ENCODE measurements at places on chromosomes 13 and 19.
A peak's percentile ranks its signal among the peaks of the same experiment; 100 is the strongest.

GRCh38 chr13:85141401-85141800, 657.8 kb downstream of the SLITRK6 start:
- DNase-seq, result no peak

GRCh38 chr19:19418555-19419260, 13.2 kb downstream of the GATAD2A start:
- DNase-seq, result no peak

GRCh38 chr13:41900918-41901317, 60.0 kb downstream of the VWA8 start:
- no peak for DNase-seq

- DNase-seq, result no peak
Measured at GRCh38 chr13:76783798-76784197, 102.4 kb downstream of the KCTD12 start.

DNA sequence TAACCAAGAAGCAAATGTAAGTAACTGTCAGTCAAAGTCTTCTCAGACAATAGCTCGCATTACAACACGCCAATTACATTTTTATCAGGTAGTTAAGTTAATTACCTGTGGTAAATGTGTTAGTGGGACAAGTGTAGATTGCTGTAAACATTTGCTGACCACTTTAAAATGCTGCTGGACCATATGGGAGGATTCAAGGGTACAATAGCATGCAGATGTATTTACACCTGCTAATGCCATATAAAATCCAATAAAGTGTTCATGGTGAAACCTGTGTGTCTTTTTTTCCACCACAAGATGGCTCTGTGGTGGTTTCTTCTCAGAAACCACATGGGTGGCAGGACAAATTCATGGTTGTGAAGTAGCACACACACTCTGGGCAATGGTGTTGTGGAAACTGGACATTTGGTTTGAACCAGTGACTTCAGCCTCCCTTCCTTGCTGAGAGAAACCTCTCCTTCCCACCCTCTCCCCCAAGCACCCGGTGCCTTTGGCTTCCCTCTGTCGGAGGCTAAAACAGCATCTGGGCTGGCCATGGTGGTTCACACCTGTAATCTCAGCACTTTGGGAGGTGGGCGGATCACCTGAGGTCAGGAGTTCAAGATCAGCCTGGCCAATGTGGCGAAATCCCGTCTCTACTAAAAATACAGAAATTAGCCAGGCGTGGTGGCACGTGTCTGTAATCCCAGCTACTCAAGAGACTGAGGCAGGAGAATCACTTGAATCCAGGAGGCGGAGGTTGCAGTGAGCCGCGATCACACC, 18.1 kb upstream of the GTF3A start:
- DNase-seq, result no peak

DNA sequence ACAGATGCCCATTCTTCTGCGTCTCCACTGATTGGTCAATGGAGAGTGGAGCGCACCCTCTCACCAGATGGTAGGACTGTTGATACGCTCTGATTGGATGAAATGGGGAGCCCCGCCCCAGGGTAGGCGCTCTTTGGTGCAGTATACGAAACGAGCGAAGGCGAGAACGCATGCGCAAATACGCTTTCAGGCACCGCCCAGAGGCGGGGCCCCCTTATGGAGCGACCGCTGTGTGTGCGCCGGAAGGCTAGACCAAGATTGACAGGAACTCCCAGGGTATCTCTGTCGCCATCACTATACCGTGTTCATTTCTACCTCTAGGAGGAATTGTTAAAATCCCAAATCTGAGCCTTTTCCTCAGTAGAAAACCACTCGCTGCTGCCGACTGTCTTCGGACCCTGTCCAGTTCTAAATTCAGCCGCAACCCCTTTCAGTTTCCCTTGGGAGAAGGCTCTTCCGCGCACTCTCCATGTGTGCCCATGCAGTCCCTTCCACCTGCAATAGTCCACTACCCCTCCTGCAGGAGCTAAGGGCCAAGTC, 720 bp upstream of the HNRNPL start:
- no peak for DNase-seq

DNA sequence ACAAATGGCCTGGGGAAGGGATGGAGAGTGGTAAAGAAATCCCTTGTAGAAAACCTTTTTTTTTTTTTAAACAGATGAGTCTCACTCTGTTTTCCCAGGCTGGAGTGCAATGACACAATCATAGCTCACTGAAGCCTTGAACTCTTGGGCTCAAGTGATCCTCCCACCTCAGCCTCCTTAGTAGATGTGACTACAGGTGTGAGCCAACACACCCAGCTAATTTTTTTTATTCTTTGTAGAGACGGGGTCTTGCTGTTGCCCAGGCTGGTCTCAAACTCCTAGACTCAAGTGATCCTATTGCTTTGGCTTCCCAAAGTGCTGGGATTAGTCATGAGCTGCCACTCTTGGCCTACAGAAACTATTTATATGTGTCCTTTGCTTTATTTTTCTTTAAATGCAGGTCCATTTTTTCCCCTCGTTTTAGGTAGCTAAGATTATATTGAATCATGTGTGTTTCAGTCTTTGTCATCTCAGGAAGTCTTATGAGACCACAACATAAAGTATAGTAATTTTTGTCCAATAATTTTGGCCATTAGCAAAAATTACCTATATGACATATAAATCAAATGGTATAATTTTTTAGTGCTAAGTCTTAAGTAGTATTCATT, 10.5 kb downstream of the LPAR6 start:
- no peak for DNase-seq

- no peak for DNase-seq
Measured at GRCh38 chr19:47106821-47107201, 6.8 kb downstream of the ZC3H4 start.

GRCh38 chr13:29323954-29324353, 271.5 kb downstream of the SLC7A1 start:
- no peak for DNase-seq

GRCh38 chr19:15252398-15253018, 20.3 kb upstream of the EPHX3 start:
- no peak for DNase-seq

- no peak for DNase-seq
Measured at GRCh38 chr13:104949840-104950740, 1585.4 kb downstream of the EFNB2 start.

- no peak for DNase-seq
Measured at GRCh38 chr13:59566561-59566960, 597.2 kb downstream of the DIAPH3 start.

DNA sequence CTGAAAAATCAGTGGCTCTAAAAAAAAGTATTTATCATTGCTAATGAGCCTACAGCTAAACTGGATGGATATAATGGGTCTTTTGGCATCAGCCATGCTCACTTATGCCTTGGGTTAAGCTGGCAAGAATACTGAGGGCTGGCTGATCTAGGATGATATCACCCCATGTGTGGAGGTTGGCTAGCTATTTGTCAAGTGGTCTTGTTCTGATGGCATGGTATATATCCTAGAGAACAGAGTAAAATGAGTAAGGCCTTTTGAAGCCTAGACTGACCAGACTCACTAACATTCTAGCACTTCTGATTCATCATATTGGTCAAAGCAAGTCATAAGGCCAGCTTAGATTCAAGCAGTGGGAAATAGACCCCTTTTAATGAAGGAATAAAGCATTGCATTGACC, 383.0 kb downstream of the SLITRK1 start:
- DNase-seq, result no peak

GRCh38 chr13:66657165-66657881, 572.8 kb downstream of the PCDH9 start:
- DNase-seq, result peak; percentile 99

DNA sequence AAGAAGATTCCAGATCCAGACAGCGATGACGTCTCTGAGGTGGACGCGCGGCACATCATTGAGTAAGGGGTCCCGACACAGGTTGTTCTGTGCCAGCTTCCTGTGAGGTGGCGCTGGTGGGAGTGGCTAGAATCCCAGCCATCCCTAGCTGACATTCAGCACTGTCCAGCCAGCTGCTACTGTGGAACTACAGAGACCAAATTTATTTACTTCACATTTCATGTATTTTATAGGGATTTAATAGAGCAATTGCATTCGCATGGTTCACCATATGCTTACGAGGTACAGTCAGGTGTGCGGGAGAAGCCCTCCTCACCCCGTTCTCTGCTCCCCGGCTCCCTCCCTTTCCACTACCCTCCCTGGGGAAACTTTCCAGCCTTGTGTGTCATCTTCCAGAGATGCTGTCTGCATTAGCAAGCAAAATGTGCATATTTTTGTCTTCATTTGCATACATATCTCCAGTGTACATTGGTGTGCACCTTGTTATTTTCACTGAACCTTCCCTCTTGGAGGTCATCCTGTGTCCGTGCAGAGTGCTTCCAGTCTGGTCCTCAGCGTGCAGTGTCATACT, 47.2 kb downstream of the SMARCA4 start:
- DNase-seq, result no peak

DNA sequence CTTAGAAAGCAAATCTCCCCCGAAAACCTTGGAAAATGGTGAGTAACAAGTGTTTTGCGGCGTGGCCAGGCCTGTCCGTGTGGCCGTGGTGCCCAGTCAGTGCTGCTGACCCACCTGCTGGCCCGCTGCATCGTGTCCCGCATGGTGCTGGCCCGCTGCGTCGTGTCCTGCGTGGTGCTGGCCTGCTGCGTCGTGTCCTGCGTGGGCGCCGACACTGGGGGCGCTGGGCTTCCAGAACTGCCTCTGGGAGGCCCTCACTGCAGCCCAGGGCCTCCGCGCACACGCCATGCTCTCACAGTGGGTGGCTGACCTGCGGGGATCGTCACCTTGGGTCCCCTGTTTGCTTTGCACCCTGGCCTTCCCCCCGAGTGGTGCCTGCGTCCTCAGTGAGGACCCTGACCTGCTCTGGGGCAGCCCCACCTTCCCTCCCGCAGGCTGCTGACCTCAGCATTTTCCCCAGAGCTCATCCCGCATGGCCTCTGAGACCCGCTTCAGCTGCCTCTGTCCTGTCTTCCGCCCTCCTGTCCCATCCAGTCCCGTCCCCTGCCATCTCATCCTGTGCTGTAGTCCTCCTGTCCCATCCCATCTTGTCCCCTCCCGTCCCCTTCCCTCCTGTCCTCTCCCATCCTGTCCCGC, 10.6 kb downstream of the PLEKHJ1 start:
- no peak for DNase-seq

GRCh38 chr19:36215276-36216123, 594 bp downstream of the ZNF146 start:
- no peak for DNase-seq

- DNase-seq, result no peak
Measured at GRCh38 chr19:2777952-2778683, 5.0 kb downstream of the SGTA start.

- no peak for DNase-seq
Measured at GRCh38 chr19:10246511-10246910, 5.5 kb upstream of the MRPL4 start.

- no peak for DNase-seq
Measured at GRCh38 chr13:44333950-44334655, 39.5 kb upstream of the SERP2 start.

DNA sequence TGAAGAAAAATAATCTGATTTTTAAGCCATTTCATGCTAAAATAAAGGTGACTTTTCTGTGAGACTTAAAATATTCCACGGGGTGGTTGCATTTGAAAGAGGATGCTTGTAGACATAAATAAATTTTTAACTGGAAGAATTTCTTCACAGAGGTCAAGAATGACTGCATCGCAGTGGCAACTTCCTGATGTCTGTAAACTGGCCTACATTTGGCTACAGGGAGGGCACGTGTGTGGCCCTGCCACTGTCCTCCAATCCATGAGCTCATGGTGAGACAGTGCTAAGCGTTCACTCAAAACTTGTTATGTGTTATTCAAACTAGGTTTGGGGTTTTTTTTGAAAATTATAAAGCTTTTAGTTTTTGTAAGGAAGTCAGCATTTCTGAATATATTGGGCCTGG, 1089.3 kb downstream of the EFNB2 start:
- DNase-seq, result no peak

DNA sequence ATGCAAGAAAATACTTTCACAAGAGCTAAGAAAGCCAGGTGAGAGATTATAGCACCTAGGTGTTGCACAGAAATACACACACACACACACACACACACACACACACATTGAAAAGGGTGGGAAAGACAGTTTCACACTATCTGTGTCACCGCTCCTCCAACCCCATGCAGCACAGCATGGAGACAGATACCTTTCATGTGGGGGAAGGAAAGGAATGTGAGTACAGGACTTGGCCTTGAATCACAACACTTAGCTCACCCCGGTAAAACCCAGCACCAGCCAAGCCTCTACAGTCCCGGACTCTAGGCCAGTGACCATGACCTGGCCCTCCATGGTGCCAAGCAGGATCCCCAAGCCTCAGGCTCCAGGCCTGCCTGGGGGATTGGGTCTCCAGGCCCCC, 462.0 kb upstream of the SPRY2 start:
- DNase-seq, result no peak

- no peak for DNase-seq
Measured at GRCh38 chr19:1293782-1294604, 8.3 kb downstream of the EFNA2 start.

DNA sequence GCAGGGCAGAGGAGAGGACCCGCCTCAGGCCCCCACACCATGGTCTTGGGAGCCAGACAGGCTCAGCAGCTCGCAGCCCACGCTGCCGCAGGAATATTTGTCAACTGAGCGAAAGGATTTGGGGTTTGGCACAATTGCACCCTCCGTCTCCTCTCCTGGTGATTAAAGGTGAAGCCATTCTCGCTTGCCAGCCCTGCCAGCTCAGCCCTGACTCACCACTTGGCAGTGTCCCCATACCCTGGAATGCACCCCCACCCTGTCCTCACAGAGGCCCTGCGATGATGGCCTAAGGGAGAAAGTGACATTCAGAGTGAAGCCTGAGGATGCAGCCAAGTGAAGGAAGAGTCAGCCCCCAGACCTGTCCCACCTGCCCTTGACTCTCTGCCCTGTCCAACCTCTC, 18.8 kb downstream of the CYTH2 start:
- DNase-seq, result peak; percentile 69

DNA sequence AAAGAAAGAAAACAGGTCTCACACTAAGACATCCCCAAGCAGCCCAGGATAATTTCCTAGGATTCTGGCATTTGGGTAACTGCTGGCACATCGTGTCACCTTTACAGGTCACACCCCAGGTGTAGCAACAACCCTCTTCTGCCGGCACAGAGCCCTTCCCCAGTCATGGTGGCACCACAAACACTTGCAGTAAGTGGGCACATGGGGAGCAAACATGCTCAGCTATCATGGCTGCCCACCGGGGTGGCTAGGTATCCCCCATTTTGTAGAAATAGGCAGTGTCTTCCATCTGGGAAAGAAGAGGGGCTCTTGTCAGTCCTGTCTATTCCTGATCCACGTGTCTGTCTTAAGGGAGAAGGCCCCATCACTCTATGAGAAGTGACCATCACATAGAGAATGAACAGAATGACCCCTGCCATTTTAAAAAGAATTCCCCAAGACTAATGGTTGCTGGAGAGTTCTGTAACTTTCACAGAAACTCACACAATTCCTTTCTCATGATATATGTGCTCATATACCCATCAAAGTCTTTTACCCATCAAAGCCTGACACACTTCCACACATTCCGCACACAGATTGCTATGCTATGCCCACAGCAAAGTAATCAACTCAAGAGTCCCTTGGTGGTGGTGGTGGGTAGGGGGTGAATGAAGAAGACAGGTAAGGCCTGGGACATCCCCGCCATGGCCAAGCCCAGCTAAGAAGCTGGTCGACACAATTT, 33.3 kb downstream of the BRD4 start:
- no peak for DNase-seq

GRCh38 chr13:78897200-78897599, 238.2 kb upstream of the OBI1 start:
- DNase-seq, result no peak
